Effector CD4-positive, alpha-beta T cell (primary cell): ENCODE measurements at places on chromosomes 3 and 15.

- no peak for DNase-seq
Measured at GRCh38 chr15:64185146-64185911, 22.5 kb upstream of the PPIB start.

DNA sequence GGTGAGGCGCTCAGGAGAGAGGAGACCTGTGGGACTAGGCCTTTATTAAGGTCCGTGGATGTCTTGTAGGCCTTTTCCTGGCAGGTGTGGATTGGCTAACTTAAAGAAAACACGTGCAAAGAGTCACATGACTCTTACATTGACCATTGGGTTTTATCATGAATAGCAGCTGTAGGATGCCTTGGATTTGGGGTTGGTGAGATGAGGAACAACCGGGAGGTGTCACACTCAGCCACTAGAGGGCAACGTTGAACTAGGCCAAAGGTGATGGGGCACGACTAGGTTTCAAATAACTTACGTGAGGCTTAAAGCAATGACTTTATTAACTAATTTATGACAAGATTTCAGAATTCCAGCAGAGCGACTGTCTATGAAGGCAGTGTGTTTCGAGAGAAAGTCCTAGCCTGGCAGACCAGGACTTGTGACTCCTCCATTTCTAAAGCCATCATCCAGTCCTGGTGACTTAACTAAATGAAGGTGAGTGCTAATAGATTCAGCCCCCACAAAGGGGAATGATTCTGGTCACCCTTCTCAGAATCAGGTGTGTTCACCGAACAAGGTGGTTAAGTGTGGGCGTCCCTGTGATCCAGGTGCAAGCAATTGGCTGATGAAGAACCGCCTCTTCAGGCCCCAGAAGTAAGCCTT, 345.6 kb downstream of the MCTP2 start:
- no peak for DNase-seq

DNA sequence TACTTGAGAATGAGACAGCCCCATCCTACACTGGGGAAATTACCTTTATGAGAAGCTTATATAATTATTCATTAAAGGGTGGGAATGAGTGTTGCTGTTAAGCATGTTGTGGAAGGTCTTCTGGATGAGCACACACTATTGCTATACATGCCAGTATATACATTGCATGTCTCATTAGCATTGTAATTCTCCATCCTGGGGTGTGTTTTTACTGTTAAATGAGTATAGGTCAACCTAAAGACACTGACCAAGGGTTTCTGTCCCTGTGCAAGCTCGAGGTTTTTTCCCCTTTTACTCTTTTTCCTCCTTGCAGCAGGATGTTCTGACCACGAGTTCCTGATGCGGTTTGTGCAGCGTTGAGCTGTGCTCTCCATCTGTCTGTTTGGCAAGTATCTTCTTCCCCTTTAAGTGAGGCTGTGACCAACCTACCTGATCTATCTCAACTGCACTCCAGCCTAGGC, 7.2 kb upstream of the IVD start:
- no peak for DNase-seq

GRCh38 chr3:66442254-66443117, 58.3 kb downstream of the LRIG1 start:
- DNase-seq: no peak

GRCh38 chr3:37189109-37189508, 14.7 kb upstream of the LRRFIP2 start:
- no peak for DNase-seq

DNA sequence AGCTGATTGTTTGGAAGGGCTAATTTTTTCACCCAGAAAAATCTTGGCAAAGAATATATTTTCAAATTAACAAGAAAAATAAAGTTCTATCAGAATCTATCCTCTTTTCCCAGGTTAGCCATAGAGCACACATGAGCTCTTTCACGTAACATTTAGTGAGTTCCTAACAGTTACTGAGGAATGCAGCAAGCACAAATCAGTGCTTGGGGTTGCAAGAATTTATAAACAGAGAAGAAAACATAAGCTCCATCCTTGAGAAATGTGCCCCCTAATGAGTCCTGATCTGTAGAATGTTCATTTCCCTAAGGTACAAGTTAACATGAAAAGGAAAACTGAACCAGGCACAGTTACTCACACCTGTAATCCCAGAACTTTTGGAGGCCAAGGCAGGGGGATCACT, 13.9 kb downstream of the EOGT start:
- DNase-seq: no peak

- DNase-seq: no peak
Measured at GRCh38 chr3:114518206-114518808, 224.5 kb downstream of the TIGIT start.

DNA sequence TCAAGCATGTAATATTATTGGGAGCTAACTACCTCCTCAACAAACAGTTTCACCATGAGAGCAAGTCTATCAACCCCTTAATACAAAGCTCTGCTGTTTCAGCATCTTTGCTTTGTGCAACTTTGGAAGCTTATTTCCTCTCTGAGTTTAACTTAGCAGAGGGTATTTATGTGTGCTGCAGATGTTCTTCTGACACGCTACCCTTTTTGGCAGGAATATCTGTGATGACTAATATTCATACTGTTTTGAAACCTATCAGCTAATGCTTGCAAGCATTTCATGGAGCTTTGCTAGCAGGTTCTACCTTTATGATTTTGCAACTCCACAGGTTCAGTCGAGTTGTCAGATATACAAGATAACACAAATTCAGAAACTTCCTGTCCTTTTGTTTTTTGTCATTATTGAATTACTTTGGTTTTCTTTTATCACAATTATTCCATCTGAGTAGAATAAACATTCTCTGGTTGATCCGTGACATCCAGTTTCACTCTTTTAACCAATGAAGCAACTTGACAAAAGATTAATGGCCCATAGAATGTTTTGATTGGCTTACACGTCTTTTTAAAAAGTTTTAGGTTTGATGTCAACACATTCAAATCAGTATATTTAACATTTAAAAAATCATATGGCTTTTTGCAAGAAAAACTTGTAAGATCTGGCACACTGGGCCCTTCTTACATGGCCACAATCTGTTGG, 1.7 kb upstream of the SLC9A9 start:
- no peak for DNase-seq

- no peak for DNase-seq
Measured at GRCh38 chr15:57914350-57915055, 151.0 kb downstream of the ALDH1A2 start.

- no peak for DNase-seq
Measured at GRCh38 chr3:64871834-64872249, 184.0 kb upstream of the ADAMTS9 start.

DNA sequence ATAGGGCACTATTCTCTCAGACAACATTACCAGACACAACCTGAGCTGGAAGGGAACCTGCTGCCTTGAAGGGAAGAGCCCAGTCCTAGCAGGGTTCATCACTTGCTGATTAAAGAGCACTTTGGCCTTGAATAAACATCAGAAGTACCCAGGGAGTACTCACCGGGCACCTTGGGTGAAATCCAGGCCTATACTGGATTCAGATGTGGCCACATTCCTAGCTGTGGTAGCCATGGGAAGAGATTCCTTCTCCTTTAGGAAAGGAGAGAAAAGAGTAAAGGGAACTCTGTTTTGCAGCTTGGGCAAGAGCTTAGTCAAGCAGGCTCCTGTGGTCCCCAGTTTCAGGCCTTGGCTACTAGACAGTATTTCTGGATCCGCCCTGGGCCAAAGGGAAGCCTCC, 195.0 kb downstream of the SPATA16 start:
- DNase-seq: no peak

DNA sequence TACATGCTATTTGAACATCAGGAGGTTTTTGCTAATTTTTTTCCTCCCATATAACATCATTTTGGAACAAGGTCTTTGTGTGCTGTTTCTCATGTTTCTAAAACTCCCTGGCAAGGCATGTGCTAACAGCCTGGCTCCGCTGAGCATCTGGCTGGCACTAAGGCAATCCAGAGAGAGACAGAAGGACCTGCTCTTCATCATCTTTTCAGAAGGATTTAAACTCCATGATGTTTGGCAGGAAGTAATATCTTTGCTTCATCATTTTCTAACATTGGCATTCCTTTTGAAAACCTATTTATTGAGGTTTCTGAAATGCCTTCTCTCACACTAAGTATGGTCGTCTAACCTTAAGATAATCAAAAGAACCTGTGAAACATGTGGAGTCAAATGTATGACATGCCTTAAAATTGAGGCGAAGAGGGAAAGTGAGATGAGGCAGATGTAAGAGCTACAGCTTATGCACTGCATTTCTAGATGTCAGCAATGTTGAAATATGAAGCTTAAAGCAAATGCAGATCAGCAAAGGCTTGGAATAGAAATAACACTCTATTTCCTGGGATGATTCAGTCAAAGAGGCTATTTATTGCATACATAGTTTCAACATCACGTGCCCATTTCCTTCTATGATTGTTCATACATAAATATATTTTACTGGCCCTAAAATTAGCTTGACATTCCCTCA, 592.0 kb downstream of the ZNF385D start:
- DNase-seq: no peak

- no peak for DNase-seq
Measured at GRCh38 chr3:171604370-171604769, 144.2 kb upstream of the TNIK start.

GRCh38 chr3:31765871-31766270, 215.2 kb downstream of the OSBPL10 start:
- DNase-seq: no peak

DNA sequence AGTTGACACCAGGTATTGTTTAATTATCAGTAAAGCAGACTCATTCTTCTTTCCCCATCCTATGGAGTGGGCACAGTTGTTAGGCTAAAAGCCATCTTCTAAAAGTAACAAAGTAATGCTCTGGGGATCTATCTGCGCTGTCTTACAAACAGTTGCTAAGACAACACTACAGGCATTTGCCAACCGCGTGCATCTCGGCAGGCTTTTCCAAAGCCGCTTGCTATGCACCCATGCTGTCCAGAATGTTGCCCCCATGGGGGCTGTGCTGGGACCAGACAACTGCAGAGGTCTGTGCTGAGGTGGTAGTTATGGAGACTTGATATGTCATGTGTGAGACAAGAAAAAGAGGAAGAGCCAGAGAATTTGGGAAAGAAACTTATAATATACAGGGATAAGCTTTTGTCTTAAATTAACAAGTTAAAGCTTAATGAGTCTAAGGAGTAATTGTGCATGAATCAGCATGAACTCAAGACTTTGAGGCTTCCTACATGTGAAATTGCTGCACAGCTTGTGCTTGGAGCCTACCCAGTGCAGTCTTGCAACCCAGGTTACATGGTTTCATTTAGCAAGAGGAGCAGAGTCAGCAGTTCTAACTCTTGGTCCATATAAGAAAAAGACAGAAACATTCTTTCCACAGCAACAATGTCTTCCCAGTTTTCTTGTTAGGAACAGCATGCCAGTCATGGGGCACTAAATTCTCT, 38.9 kb upstream of the DCLK3 start:
- DNase-seq: no peak

DNA sequence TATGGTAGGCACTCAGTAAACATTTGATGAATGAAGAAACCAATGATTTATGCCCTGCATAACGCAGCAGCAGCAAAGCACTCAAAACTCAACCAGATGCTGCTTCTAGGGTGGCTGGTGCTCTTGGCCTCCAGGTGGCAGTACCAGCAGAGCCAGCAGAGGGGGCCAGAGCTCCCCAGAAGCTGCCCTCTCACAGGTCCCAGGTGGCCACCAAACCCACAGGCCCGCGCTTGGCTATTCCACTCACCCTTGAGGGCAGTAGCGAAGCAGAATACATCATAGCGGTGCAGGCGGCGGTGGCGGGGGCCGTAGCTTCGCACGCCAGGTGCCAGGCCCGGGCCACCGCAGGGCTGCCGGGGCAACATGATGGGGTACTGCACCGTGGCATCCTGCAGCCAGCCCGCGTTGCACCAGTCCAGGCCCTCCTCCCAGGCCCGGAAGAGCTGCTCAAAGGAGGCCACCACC, 16.6 kb downstream of the HAPLN3 start:
- DNase-seq: no peak

GRCh38 chr3:14451844-14452739, 49.7 kb downstream of the SLC6A6 start:
- no peak for DNase-seq
